ENCODE measurements at places on chromosomes 12 and 14.
A peak's percentile ranks its signal among the peaks of the same experiment; 100 is the strongest.

- DNase-seq: no peak
These were observed 21.6 kb downstream of the DAD1 start for GRCh38 chr14:22567437-22567836.

GRCh38 chr12:100234591-100235304, 32.1 kb downstream of the DEPDC4 start:
- no peak for DNase-seq

GRCh38 chr12:57157588-57158173, 10.3 kb upstream of the LRP1-AS start:
- DNase-seq: no peak

GRCh38 chr12:67752226-67752732, 103.7 kb downstream of the DYRK2 start:
- no peak for DNase-seq

GRCh38 chr12:83823386-83824045, 1089.1 kb downstream of the SLC6A15 start:
- DNase-seq: no peak

DNA sequence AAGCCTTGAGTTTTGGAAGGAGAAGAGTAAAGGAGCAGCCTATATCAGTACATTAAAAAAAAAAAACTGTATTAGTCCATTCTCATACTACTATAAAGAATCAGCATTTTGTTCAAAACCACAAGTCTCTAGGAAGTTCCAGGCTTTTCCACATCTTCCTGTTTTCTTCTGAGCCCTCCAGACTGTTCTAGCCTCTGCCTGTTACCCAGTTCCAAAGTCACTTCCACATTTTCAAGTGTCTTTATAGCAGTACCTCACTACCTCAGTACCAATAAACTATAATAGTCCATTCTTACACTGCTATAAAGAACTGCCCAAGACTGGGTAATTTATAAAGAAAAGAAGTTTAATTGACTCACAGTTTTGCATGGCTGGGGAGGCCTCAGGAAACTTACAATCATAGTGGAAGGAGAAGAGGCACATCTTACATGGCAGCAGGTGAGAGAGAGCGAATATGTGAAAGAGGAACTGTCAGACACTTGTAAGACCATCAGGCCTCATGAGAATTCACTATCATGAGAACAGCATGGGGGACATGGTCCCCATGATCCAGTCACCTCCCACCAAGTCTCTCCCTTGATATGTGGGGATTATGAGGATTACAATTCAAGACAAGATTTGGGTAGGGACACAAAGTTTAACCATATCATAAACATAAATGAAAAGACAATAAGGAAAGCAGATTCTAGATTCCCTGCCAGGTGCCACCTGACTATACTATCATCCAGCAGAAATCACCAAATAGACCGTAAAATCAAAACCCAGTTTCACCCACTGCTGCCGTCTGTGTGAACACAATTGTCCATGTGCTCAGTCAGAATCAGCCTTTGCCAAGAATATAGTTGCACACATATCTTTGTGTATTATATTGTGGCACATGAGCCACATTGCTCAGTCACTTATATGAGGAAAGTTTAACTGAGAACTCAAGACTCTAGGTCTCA, 27.8 kb downstream of the TOGARAM1 start:
- DNase-seq: no peak

DNA sequence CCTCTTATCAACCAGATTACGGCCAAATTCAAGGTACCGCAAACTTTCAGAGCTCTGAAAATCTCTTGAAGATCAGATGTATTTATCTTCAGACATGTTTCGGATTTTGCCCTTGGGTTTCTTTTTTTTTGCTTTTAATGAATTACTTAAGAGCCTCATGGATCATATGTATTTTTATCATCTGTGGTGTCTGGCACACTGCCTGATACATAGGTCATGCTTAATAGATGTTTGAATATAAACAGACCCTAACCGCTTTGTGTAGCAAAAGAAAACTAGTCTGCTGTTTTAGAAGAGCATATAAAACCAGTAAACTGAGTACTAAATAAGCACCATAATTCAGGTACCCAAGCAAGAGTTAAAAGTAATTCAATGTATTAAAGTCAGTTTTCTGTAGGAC, 20.1 kb upstream of the TBK1 start:
- no peak for DNase-seq

- no peak for DNase-seq
These were observed 103.4 kb upstream of the MAP1LC3B2 start for GRCh38 chr12:116455540-116456329.

DNA sequence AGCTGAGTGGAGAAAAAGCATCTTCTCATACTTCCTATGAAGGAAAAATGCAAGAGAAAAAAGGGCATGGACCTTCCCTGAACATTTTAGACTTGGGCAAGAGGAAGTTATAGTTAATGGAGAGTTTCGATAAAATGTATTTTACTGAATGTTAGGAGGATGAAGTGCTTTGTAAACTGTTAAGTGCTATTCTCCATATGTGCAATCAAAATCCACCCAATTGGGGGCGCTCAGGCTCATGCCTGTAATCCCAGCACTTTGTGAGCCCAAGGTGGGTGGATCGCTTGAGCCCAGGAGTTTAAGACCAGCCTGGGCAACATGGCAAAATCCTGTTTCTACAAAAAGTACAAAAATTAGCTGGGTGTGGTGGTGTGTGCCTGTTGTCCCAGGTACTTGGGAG, 1.9 kb upstream of the CNPY2 start:
- DNase-seq: no peak

GRCh38 chr12:124566161-124566996, 1.0 kb downstream of the NCOR2 start:
- DNase-seq: peak; percentile 49

DNA sequence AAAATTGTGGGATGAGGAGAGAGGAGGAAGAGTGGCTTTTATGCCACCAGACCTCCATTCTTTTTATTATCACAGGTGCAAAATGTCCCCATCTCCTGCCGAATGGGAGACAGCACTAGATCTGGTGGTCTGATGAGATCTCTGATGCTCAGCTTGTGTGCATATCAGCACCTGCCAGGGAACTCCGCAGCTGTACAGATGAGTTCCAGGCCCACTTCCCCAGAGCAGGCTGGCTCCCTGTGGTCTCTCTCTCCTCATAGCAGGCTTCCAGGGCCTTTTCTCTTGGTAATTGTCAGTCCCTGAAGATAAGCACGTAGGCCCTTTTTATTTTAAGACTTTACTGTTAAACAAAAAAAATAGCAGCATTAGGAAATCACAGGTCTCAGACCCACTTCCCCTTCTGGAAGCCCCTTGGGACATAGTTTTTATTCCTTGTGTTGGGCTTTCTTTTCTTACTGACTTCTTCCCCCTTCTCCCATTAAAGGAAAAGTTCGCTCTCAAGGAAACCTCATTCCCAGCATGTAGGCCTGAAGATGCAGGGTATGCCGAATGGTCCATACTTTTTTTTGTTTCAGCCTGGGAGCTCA, 4.5 kb upstream of the TBC1D30 start:
- no peak for DNase-seq

GRCh38 chr12:86429824-86430223, 173.6 kb upstream of the MGAT4C start:
- no peak for DNase-seq

All from activated CD4-positive, alpha-beta T cell treated with anti-CD3 and anti-CD28 coated beads for 1 hour (primary cell).